ENCODE measurements at places on chromosomes 12 and 14.

- no peak for DNase-seq
These were observed 789.6 kb upstream of the NOVA1 start for GRCh38 chr14:27387463-27387862.

DNA sequence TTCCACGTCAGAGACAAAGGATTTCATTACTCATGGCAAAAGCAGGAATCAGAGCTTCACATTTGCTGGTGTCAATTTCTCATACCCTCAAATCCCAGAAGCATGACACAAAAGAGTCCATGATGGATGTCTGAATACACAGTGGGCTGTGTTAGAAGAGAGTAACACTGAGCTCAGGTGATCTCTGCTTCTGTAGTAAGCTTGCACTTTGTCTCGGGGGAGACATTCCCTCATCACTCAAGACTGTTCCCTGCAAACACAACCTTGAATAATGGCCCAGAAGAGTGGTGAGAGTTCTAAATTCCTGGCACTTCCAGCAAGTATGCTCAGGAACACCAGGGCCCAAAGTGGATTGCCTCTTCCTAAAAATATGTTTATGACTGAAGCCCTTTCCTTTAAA lies 1787.2 kb upstream of the SEL1L start:
- no peak for DNase-seq

DNA sequence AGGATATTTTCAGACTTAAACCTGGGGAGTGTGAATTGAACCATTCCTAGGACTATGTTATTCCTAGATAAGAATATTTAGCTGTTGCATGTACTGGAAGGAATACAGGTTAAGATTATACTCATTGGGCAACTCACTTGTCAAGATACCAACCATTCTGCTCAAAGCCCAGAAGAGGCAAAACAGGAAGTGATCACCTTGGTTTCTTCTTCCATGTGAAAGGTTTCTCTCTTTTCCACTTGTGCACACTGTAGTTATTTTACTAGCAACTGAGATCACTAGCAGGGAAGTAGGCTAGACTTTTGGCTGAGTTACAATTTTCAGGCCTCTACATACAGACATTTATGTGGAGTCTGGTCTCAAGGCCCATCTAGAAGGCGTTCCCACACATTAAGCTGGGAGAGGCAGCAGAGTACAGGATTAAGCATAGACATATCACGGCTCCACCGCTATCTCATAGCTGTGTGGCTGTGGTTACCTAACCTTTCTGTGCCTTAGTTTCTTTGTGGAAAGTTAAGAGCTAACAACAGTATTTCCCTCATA lies 83.9 kb upstream of the FERMT2 start:
- DNase-seq: no peak

DNA sequence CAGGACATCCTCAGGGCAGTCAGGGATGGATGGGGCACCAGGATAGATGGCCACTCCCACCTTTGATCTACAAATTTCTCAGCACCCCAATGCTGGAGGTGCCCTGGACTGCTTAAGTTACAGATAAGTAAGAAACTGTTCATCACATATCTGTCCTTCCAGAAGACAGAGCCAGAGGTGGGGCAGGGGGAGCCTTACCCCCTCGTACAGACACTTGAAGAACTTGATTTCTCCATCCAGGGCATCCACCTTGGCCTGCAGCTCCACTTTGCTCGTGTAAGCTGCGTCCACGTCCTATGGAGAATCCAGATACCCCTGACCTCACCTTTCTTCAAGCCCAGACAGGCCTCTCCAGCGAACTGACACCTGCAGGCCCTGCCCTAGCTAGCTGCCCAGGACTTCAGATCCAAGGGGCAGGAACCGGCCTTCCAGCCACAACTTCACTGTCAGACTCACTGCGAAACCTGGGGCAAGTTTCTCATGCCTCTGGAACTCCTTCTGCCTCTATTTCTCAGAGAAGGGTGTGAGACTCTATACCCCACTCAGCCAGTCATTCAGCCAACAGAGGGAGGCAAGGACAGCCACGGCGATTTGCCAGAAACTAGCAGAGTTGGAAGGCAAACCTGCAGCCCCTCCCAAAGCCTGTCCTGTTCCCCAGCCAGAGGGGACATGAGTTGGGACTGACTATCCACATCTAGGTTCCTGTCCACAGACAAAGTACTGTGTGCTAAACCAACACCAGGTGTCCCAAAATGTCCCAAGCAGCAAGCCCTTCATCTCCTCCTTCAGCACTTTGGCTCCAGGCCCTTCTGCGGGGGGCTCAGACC lies 3.8 kb downstream of the KRT73 start:
- DNase-seq: no peak

DNA sequence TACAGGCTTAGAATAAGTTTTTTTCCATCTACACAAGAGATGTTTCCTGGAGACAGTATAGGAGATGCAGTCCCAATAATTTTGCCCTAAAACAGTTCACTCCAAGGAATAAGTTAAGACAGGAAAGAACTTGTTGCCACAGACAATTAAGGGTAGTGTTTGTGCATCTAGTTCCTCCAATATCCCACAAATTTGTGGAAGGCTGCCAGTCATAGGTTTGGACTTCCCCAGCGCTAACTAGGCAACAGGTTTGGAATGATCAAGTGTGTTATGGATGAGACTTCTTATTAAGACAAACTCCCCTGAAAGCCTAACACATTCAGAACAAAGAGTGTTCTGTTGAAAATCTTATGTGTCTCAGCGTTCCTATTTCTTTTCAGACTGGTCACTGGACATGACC lies 611.0 kb downstream of the CCER1 start:
- no peak for DNase-seq

- no peak for DNase-seq
These were observed 47.6 kb upstream of the HIF1A start for GRCh38 chr14:61647704-61648103.

GRCh38 chr14:91367173-91368171 lies 50.1 kb downstream of the CCDC88C start:
- no peak for DNase-seq

GRCh38 chr12:87939182-87939581 lies 90.0 kb downstream of the C12orf50 start:
- DNase-seq: no peak

DNA sequence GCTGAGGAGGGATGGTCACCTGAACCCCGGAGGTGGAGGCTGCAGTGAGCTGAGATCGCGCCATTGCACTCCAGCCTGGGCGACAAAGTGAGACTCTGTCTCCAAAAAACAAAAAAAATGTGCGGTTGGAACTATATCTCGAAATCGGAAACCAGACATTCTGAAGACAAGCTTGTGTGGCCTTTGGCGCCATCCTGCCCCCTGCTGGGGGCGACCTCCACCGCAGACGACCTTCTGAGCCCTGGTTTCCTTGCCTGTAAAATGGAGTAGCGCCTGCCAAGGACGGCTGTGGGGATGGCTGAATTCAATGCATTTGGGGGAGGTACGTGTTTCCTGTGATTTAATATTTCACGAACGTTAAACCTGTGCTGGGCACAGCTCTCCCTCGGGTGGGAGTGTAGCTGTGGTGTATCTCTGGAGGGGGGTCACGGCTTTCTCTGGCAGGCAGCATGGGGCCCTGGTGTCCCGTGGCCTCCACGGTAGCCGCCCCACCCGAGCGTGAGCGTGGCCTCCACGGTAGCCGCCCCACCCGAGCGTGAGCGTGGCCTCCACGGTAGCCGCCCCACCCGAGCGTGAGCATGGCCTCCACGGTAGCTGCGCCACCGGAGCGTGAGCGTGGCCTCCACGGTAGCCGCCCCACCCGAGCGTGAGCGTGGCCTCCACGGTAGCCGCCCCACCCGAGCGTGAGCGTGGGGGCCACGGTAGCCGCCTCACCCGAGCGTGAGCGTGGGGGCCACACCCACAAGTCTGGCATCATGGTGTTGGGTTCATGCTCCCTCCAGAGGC lies 55.3 kb downstream of the LRCOL1 start:
- no peak for DNase-seq

- no peak for DNase-seq
These were observed 27.7 kb upstream of the CALM1 start for GRCh38 chr14:90368946-90369721.

All from aorta (tissue), 5 donors.